ENCODE measurements at places on chromosomes 16 and 17. TPM values are rescaled to one million over a fixed set of nuclear protein-coding genes. Genes with fewer than 3 reads are reported as not detected.

The CD300LB gene
- not detected for total RNA-seq

The DPH1 gene
- total RNA-seq = 21.7 TPM

The ALDOA gene
- total RNA-seq = 974 TPM

The MT3 gene
- not detected for total RNA-seq

The HOXB1 gene
- total RNA-seq = not detected

The NPIPA5 gene
- total RNA-seq = 4.8 TPM

The CLDN9 gene
- total RNA-seq = not detected

The CHD9NB gene
- 1.5 TPM for total RNA-seq

The TRPV3 gene
- not detected for total RNA-seq

The TEKT1 gene
- not detected for total RNA-seq

The C17orf58 gene
- 11.3 TPM for total RNA-seq

The CRYBA1 gene
- total RNA-seq = not detected

The TMEM92 gene
- 0.07 TPM for total RNA-seq

The SCNN1G gene
- not detected for total RNA-seq

The SMIM5 gene
- total RNA-seq = not detected

The CCL4L2 gene
- not detected for total RNA-seq

The PERCC1 gene
- not detected for total RNA-seq

All from thoracic aorta endothelial cell (primary cell).